ENCODE measurements at places on chromosomes 1 and 21.
A peak's percentile ranks its signal among the peaks of the same experiment; 100 is the strongest.

- DNase-seq, result no peak
Observed at GRCh38 chr1:244164511-244164890, 113.4 kb downstream of the ZBTB18 start.

DNA sequence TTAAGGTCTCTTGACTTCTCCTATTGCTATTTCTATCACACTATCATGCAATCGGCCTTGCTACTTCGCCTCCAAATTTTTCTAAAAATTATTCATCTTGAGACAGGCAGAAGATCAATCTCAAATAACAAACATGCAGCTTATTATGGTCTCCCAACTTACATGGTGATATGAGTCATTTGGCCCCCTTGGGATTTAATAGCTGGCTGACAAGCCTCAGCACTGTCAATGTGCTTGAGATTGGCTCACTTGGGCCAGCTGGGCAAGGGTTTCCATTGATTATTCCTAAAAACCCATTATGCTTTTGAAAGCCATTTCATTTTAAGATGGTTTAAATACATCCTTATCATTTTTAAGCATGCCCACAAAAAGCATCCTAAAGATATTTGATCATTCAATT is 224.5 kb upstream of the NFIA start:
- DNase-seq, result no peak

DNA sequence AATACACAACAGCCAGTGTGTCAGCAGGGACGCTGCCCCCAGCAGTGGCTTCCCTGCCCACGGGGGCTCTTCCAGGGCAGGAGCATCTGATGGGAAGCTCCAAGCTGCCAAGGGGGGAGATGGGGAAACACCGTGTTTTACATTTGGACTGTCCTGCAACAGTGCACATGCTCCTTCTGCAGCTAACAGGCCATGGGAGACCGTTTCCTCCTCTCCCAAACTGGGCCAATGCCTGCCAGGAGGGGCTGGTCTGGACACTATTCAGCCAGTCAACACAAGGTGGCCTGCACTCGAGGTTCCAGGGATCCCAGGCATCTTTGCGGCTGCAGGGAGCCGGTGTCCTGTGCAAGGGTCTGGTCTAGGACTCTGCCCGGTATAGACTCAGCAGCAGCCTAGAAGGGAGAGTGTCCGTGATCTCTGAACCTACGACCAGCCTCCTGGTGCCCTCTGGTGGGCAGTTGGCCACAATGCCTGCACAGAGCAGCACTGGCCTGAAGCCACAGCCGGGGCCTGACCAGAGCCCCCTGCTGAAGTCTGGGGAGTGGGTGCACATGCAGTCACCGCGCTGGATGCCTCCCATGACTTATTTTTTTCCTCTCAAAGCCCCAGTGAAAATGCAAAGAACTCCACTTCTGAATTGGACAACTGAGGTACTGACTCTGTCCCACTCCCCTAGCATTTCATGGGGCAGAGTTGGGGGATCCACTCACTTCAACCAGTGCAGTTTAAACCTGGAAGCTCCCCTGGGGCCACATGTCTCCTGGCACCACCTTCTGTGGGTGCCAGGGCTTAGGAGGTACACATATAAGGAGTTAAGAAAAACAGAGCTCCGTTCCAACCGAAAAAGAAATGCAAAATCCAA is 33.3 kb downstream of the RCC2 start:
- peak; percentile 32 for DNase-seq

- no peak for DNase-seq
Observed at GRCh38 chr1:112460615-112461014, 48.1 kb upstream of the WNT2B start.

DNA sequence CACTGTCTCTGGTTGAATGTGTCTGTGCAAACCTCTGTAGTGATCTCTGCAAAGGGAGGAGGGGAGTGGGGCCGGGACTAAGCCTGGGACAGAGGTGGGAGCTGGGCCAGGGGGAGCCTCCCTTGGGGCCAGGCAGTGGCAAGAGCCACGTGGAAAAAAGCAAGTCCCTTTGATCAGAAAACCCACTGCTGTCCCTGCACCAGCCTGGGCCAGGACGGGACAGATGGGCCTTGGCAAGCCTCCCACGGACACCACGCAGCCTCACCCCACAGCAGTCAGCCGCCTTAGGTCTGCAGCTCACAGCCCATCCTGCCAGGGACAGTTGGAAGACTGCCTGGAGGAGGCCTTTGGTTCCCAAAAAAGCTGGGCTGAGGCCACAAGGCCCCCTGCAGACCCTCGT is 11.7 kb upstream of the TRAPPC10 start:
- DNase-seq, result no peak

GRCh38 chr1:231727171-231727570 is 100.6 kb downstream of the DISC1 start:
- DNase-seq, result no peak

DNA sequence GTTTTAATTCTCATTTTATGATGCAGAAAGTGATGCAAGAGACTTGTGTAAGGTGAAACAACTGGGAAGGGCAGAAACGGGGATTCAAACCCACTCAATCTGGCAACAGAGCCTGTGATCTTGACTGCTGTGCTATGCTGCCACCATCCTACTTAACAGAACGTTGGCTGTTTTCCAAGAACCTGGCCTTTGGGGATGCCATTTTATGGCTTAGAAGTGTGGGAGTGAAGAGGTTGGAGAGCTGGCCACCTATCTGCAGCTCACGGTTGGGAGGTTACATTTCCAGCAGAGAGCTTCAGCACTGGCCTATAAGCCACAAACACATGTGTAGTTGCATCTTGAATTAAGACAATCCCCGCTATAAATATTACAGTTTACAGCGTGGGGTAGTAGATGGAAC is 235.3 kb downstream of the PRDM2 start:
- DNase-seq, result no peak

- no peak for DNase-seq
Observed at GRCh38 chr1:62194651-62195544, at the start of gene L1TD1. Gene L1TD1 (plus strand): TSS chr1:62194849. CDS start chr1:62206629, 11,780 bp downstream.

GRCh38 chr1:210378736-210379135 is 50.0 kb downstream of the HHAT start:
- no peak for DNase-seq

GRCh38 chr1:185341196-185341781 is 24.2 kb upstream of the IVNS1ABP start:
- no peak for DNase-seq

DNA sequence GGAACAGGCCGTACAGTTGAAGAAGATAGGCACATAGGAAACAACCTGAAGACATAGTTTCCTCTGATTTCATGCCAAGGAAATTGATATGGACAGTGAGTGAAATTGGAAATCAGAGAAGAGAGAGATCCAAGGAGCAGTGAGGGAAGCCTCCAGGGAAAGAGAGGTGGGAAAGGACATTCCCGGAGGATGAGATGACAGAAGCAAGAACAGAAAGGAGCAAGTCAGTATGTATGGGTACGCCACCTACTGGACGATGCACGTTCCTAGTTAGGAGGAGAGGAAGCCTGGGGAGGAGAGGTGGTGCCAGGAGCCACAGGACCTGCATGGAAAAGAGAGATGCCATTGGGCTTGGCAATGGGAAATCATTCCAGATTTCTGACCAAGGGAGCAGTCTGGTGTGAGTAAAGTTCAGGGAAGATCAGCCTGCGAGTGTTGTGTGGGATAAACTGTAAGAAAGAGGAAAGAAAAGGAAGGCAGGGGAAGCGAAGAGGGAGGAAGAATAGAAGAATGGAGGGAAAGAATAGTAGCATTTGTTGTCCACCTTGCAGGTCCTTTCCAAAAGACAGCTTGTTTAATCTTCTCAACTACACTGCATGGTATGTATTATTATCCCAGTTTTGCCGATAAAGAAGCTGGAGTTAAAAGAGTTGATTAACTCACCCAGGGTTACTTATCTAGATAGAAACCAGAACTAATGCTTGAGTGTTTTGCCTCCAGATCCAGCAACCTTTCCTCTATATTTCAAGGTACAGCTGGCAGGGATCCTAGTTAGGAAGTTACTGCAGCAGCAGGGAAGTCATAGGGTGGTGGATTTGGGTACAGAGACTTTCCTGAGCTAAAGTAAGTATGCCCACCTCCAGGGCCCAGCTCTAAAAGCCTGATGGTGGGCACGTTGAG is 27.4 kb downstream of the C1orf116 start:
- peak; percentile 18 for DNase-seq

- no peak for DNase-seq
Observed at GRCh38 chr1:194929357-194929756, 1678.9 kb downstream of the KCNT2 start.

DNA sequence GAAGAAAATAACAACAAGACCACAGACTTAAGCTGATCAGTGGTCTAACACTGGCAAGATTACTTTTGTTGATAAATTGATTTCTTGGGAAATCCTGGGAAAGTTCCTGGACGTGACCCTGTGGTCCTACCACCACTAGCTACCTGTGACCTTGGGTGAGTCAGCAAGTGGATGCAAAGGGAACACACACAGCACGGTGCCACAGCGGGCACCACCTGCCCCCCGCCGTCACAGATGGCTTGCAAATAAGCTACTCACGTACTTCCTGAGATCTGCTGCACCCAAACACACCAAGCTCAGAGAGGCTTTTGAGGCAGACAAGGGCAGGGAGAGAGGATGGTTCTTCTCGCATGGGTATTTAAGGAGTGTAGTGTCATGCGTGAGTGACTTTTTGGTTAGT is 12.7 kb downstream of the CFAP298 start:
- no peak for DNase-seq

GRCh38 chr1:84502927-84503326 is 3.3 kb upstream of the SPATA1 start:
- DNase-seq, result no peak
